CD4-positive, alpha-beta T cell treated with Interleukin-15 for 4 hours (primary cell): ENCODE measurements at places on chromosomes 2 and 18.

- no peak for DNase-seq
Measured at GRCh38 chr2:51013079-51013932, 18.6 kb downstream of the NRXN1 start.

- DNase-seq, result no peak
Measured at GRCh38 chr2:4931721-4932365, 760.3 kb upstream of the SOX11 start.

DNA sequence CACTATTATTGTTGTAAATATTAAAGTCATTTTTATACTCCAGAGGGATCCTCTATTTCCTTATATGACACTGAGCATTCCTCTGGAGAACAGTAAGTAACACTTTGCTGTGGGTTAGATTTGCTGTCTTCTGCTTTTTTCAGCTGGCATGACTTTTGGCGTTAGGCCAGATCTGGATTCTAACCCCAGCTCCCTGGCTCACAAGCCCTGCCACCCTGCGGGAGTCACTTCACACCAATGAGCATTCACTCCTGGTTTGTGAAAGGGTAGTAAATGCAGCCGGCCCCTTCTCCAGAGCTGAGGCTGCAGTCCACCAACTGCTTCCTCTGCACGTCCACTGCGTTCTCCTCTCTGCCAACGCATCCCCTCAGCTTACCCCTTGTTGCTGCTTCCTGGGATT is 373.8 kb upstream of the RAB6C start:
- DNase-seq, result no peak

GRCh38 chr2:237695201-237695780 is 67.9 kb downstream of the LRRFIP1 start:
- peak; percentile 64 for DNase-seq

DNA sequence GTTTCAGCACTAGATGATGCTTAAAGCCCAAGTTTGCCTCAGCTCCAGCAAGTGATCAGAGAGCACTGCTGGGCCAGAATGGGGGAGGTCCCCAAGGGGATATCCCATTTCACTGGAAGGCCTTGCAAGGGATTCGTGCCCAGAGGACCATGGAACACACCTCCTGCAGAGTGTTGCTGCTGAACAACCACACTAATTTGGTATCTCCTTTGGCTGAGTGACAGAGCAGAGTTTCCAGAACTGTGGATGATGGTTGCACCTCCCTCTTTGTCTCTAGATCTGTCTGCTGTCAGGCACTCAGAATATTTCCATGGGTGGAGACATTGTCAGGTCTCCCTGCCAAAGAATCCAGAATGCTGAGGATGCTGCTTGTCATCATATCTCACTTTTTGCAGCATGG is 484.8 kb upstream of the NETO1 start:
- no peak for DNase-seq
